ENCODE measurements at places on chromosomes 16 and 17. TPM values are rescaled to one million over a fixed set of nuclear protein-coding genes. Genes with fewer than 3 reads are reported as not detected.
A peak's percentile ranks its signal among the peaks of the same experiment; 100 is the strongest.

KRT31 gene
- 5.5 TPM for polyA plus RNA-seq

HP gene
- polyA plus RNA-seq: 1.2 TPM

CTRB2 gene
- polyA plus RNA-seq: 0.21 TPM

- DNase-seq: no peak
These were observed 435.1 kb upstream of the GOT2 start for GRCh38 chr16:59169168-59169567.

- no peak for DNase-seq
These were observed 78.6 kb upstream of the CA10 start for GRCh38 chr17:52237151-52237550.

FBXO39 gene
- 0.22 TPM for polyA plus RNA-seq

DNA sequence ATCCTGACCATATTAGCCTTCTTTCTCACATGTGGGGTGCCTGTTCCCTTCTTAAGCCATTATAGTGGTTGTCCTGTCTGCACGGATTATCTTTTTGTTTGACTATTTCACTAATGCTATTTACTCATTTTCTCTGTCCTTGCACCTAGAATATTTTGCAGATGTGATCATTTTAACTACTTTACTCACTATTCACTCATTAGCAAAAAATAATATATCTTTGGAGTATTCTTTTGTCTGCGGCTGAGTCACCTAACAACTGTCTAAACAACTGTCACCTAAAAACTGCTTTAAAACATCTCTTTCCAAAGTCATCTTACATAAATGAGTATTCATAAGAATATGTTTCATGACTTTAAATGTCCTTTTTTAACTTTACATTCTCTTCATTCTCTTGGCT is 87.4 kb downstream of the KCNJ2 start:
- DNase-seq: no peak

KRT25 gene
- polyA plus RNA-seq: 0.23 TPM

DNA sequence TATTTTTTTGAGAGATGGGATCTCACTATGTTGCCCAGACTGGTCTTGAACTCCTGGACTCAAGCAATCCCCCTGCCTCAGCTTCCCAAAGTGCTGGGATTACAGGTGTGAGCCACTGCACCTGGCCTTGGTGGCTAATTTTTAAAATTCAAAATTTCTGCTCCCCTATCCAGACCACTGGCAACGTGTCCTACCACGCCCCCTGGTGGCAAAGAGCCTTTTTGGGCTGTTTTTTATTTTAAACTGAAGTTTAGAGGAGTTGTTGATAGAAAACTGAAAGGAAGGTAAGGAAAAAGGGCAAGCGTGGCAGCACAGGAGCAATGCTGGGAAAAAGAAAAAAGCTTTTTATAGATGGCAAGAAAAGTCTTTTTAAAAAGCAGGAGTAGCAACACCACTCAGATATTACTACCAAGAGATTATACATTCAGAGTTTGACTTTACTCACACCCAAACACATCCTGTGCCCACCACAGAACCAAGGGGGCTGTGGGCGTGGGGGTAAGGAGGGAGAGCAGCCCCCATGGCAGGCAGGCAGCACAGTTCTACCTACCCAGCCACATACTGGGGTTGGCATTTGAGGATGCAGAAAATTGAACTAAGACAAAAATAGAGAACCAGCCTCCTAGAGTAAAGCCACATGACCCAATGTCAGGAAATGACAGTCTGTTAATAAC is 4.2 kb upstream of the MXRA7 start:
- DNase-seq: peak; percentile 75

SLC25A39 gene
- 67.3 TPM for polyA plus RNA-seq

GRCh38 chr16:87206646-87207451 is 110.3 kb downstream of the C16orf95 start:
- DNase-seq: peak; percentile 68

TACO1 gene
- 17.6 TPM for polyA plus RNA-seq

GRCh38 chr17:81586096-81586495 is 33.9 kb upstream of the FAAP100 start:
- no peak for DNase-seq

- peak; percentile 21 for DNase-seq
These were observed 688 bp downstream of the ADAP2 start for GRCh38 chr17:30922235-30923030.

DNA sequence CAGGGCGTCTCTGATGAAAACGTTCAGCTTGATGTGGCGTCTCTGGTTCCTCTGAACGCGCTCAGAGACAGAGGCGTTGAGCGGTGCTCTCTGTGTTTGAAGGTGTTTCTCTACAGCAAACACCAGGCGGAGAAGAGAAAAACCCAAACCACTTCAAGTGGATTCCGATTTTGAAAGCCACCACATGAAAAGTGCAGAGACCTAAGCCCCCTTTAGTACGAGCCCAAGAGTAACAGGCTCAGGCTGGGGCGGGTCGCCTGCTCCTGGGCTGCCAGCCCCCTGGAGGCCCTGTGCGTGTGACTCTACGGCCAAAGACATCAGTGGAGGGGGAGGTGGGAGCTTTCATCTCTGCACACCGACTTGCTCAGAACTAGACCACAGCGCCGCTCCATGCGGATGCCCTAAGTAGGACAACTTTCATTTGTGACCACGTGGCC is 328.4 kb downstream of the MAF start:
- no peak for DNase-seq

- peak; percentile 41 for DNase-seq
These were observed 752 bp downstream of the EXOSC6 start for GRCh38 chr16:70250748-70251628.

ERBB2 gene
- 166 TPM for polyA plus RNA-seq

GRCh38 chr17:31272236-31272635 is 24.8 kb downstream of the OMG start:
- DNase-seq: no peak

MAF gene
- polyA plus RNA-seq: 45.1 TPM

DNA sequence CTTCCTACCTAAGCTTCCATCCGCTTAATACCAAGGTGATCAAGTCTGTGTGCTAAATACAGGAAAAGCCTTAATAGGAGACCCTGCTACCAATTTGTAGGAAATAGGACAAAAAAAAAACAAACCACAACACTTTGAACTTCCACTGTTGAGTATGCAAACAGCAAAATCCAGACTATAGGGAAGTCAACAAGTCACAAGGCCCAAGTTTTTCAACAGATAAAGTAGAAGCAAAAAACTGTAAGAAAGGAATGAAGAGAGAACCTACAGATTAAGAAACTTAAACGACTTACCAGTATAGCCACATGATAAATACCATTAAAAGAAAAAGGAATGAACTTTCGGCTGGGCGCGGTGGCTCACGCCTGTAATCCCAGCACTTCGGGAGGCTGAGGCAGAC is 7.4 kb downstream of the USP22 start:
- DNase-seq: no peak

TBC1D26 gene
- 0.45 TPM for polyA plus RNA-seq

GGT6 gene
- polyA plus RNA-seq: 0.27 TPM

TPSAB1 gene
- 1.0 TPM for polyA plus RNA-seq

DNA sequence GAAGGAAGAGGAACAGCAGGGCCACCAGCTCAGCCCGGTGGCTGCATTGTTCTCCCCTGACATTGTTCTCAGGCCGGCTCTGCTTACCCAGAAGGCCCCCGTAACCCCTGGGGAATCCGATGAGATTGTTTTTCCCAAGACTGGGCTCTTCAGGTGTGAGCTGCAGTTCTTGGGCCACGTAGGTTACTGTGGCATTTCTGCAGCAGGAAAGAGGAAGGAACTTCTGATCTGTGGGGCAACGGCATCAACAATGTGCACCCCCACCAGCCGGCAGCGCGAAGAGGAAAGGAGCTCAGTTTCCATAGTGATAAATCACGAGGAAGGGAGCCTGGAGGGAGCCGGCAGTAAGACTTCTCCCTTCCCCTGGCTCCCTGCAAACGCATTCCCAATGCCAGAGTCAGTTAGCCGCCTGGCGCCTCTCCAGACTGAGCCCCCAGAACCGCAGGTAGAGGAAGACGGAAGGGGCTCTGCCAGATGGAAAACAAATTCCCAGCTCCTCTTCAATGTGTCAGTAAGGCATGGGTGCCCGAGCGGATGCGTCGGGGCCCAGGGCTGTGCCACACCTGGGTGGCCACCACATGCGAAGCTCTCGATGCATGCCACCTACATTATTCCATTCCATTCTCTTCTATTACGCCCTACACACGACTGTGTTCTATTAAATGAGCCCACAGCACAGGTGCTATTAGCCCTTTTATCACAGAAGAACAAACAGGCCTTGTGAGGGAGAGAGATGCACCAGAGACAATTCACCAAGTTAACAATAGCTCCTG is 21.5 kb upstream of the PECAM1 start:
- peak; percentile 80 for DNase-seq

DNA sequence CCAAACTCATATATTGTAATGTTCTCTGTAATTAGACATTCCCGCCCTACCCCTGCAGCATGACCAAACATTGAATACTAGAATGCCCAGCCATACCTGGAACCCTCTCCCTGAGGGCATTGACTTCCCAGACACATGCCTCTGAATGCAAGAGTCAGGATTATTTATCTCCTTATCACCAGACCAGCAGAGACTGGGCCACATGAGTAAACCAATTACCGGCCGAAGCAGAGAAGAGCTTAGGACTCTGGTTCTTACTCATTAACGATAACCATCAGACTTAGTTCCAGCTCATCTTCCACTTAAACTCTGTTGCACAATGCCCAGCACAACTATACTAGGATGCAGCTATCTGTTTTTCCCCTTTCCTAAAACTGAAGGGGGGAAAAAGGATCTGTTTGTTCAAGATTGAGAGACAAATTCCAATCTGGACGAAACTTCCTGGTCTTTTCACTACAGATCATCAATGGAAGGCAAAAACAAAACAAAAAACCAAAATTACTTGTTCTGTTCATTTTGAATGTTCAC is 88.2 kb upstream of the CORO6 start:
- no peak for DNase-seq

DNA sequence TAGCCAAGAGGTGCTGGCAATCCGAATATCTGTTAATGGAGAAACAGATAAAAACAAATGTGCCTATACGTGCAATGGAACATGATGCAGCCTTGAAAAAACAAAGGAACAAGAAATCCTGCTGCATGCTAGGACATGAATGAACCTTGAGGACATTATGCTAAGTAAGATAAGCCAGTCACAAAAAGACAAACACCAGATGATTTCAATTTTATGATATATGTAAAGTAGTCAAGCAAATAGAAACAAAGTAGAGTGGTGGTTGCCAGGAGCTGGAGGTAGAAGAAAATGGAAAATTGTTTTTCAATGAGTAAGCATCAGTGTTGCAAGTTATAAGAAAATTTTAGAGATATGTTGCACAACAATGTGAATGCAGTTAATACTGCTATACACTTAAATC is 409.7 kb upstream of the CDH8 start:
- peak; percentile 17 for DNase-seq

TMEM106A gene
- 8.2 TPM for polyA plus RNA-seq

DNA sequence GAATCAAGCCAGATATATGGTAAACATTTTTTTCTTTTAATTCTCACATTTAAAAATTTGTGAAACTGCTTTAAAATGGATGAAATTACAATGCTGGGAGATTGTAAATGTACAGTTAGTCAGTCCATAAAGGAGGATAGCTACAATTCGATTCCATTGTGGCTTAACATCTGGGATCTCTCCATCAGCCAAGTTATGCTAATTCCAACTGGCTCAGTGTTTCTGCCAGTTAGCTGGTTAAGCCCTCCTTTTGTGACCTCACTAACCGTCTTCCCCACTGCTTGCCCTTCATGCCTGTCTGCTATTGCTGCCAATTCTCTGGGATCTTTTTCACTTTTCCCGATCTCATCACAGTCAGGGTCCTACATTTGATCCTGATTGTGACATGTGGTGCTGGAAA is 1347.6 kb downstream of the CDH11 start:
- peak; percentile 38 for DNase-seq

DNA sequence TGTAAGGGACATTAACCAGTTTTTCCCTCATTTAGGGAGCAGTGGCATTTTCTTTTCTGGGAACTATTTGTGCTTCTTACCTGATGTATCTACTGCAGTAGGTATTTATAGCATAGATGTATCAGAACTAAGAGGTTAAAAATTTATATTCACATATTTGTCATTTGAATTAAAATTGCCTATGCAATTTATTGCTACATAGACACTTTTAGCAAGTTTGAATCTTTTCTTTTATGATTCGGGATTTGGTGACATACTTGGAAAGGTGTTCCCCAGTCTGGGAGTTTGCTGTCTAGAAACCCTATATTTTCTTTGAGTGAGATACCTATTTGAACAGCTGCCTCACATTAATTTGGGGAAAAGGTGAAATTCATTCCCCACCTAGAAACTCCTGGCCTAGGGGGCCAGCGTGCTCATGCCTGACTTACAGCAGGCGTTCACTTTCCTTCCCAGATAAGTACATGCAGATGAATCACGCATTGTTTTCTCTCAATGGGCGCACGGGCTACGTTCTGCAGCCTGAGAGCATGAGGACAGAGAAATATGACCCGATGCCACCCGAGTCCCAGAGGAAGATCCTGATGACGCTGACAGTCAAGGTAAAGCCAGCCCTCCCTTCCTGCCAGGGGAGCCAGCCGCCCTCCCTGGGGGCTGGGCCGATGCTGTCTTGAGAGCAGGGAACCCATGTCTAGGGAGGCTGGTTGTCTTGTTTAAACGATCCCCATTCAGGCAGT is 73.8 kb downstream of the SDR42E1 start:
- DNase-seq: no peak

DNA sequence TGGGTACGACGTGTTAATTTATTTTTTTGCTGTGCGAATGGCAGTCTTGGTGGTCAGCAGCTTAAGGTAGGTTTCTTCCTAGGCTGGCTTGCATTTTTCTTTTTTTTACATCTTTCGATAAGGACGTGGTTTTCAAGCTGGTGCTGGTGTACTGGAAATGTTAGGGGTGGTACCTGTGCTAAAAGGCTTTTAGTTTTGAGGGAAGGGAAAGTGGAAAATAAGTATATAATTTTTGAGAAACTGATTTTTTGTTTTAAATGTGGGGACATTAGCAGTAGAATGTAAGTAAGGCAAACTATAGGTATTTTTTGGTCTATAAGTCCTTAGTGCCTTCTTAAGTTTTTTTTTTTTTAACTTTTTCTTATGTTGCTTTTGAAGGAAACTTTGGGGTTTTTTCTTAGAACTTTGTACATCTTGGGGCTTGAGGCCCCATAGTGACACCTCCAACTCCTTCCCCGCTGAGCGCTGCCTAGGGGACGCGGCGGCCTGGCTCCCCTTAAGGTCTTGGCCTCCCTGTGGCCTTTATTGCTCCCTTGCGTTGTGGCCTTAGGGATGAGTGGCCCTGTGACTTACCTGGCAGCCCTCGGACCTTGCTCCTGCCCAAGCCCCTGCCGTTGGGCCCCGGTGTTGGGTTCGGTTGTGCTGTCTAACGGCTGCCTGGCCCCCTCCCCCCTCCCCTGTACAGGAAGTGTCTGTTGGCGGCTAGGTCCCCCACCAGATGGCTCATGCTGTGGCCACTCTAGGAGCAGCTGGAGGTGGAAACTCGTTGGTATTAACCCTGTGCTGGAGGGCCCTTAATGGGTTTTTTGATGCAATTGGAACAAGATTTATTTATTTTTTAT is 88.0 kb upstream of the RPRML start:
- DNase-seq: peak; percentile 96

IRX3 gene
- 8.1 TPM for polyA plus RNA-seq

Data from muscle of leg (tissue), 16 donors.